Epithelial cell of prostate (primary cell): ENCODE measurements at places on chromosomes 2 and 18.

- no peak for DNase-seq
Measured at GRCh38 chr2:216467845-216468244, 30.8 kb upstream of the RPL37A start.

DNA sequence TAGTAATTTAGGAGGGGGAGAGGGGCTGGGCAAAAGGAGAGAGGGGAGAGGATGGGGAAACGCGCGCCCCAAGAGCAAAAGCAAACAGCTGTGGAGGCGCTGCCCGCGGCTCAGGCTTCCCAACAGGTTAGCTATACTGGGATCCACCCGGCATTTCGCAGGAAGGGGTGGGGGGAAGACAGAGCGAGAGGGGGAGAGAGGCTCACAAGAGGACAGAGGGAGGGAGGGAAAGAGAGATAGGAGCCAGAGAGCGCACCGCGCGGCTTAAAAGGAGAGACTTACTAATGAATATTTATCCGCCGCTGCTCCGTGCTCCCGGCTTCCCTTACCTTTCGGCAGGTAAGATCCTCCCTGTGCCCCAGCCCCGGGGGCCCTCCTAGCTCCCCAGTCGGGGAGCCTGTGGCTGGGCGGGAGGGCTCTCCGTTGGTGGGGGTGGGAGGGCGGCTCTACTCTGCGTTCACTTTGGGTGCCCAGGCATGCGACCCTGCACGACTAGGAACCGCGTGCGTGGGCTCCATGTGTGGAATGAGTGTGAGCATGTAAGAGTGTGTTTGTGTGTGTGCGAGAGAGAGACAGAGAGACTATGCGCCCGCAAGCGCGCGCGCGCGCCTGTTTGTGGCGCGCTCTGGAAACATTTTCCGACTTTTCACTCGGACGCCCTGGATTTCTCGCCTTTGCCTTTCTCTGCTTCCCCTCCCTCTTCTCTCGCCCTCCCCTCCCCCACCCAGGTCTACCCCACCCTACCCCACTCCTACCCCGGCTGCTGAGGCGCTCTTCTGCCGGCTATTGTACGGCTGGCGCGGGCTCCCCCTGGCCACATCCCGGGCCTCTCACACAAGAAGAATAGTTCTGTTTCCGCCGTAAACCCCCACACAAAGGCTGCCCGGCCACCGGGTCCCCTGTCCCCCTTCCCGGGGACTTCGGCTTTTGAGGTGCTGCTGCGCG is 7.2 kb upstream of the SIX3 start:
- no peak for DNase-seq

- no peak for DNase-seq
Measured at GRCh38 chr18:26686532-26686931, 138.2 kb upstream of the KCTD1 start.

DNA sequence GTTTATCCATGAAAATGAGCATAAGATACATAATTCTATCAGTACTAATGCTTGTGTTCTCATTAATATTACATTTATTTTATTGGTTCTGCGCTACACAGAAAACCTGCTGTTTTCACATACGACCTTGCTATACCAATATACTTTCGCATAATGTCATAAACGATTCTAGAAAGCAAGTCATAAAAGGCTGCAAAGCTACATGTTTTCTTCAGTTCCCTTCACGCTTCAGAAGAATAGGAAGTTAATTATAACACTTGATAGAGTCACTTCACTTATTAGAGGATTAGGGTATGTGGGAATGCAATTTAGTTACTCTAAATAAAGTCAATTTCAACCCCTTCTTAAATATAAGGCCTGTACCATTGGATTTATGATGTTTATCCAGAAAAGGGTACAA is 29.0 kb downstream of the PSME4 start:
- no peak for DNase-seq

DNA sequence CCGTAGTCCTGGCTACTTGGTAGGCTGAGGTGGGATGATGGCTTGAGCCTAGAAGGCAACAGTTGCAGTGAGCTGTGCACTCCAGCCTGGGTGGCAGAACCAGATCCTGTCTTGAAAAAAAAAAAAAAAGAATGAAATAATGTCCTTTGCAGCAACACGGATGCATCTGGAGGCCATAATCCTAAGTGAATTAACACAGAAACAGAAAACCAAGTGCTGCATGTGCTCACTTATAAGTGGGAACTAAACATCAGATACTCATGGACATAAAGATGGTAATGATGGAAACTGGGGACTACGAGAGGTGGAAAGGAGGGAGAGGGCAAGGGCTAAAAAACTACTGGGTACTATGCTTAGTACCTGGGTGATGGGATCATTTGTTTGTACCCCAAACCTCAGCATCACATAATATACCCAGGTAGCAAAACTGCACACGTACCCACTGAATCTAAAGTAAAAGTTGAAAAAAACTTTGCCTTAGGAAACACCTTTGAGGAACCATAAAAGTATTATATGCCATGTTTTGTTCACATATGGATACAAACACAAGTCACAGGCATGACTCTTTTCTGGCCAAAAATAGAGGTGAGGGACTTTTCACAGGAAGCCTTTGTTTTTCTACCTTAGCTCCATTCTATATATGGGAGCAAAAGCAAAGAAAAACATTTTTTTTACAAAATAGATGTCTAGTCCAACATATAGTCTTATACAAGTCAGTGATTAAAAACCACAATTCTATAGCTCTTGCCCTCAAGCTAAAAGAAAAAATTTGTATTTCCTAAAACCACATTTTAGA is 36.6 kb downstream of the GPR155 start:
- no peak for DNase-seq

GRCh38 chr18:35927430-35927829 is 45.0 kb upstream of the RMP24 start:
- no peak for DNase-seq

DNA sequence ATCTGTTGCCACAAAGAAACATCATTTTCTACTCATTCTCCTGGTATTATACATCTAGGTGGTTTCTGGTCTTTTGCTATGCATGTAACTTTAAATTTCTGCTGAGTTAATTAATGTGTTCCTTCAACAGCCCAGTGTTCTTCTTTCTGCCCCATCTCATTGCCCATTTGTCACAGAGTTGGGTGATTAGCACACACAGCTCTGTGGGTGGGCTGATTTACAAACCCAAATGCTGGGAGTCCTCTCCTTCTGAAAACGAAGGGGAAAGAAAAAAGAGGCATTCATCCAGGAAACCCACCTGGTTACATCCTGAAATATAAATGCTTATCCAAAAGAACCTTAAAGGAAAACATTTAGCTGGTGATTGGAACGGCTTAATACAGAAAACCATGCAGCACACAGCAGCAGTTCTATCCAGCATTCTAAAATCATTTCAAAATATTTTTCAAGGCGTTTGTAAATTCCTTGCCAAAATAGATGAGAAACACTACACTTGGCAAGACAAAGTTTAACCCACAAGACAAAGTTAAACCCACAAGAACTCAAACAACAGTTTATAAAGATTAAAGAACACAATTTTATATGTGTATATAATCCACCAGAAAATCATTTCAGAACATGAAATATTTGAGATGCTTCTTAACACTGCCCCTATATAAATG is 177.9 kb downstream of the ANTXR1 start:
- no peak for DNase-seq

DNA sequence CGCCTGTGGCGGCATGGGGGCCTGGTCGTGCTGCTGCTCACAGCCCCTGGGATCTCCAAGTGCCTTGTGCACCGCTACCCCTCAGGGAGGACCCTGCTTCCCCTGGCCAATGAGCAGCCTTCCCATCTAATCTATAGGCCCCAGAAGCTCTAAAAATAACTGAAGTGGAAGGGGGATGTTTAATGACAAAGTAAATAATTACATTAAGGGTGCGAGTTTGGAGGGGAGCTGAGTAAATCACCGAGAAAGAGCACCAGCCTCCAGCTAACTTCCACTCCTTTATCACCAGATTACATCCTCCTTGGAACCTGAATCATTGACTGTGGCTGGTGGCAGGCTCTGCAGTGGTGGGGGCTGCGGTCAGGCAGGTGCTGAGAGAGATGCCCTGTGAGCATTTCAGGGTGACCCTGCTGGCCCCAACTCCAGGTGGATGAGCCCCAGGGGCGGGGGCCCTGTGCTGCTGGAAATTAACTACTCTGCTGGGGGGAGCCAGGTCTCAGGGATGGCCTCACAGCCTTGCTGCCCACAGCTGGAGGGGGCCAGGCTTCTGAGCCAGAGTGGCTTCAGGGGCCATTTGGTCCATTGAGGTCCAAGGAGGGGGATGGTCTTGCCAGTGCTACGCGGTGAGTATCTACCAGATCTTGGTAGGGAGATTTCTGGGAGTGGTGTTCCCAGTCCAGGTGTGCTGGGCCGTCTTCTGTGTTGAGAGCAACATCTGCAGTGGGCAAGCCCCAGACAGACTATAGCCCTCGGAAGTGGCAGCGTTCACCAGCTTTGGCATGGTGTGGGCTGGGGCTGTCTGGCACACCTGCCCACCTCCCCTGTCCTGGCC is 74.2 kb downstream of the GLI2 start:
- no peak for DNase-seq
